ENCODE measurements at places on chromosomes 6 and 20.

DNA sequence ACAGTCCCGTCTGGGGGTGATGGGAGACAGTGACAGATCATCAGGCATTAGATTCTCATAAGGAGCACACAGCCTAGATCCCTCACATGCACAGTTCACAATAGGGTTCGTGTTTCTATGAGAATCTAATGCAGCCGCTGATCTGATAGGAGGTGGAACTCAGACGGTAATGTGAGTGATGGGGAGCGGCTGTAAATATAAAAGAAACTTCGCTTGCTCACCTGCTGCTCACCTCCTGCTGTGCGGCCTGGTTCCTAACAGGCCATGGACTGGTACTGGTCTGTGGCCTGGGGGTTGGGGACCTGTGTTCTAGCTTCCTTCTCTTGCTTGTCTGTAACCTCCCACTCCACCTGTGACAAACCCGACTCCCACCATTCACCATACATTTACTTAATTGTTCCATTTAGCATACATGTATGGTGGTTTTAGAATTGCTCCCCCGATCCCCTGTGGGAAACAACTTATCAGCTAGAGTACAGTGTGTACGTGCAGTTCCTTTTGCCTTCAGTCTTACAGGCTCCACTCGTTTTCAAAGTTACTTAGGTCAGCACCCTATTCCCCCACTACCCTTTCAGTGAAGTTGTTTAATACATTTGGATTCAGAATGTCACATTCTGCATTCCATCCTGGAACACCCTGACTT, 4.0 kb downstream of the MANBAL start:
- no peak for DNase-seq

GRCh38 chr20:44688053-44688625, 27.0 kb upstream of the CCN5 start:
- DNase-seq: no peak

DNA sequence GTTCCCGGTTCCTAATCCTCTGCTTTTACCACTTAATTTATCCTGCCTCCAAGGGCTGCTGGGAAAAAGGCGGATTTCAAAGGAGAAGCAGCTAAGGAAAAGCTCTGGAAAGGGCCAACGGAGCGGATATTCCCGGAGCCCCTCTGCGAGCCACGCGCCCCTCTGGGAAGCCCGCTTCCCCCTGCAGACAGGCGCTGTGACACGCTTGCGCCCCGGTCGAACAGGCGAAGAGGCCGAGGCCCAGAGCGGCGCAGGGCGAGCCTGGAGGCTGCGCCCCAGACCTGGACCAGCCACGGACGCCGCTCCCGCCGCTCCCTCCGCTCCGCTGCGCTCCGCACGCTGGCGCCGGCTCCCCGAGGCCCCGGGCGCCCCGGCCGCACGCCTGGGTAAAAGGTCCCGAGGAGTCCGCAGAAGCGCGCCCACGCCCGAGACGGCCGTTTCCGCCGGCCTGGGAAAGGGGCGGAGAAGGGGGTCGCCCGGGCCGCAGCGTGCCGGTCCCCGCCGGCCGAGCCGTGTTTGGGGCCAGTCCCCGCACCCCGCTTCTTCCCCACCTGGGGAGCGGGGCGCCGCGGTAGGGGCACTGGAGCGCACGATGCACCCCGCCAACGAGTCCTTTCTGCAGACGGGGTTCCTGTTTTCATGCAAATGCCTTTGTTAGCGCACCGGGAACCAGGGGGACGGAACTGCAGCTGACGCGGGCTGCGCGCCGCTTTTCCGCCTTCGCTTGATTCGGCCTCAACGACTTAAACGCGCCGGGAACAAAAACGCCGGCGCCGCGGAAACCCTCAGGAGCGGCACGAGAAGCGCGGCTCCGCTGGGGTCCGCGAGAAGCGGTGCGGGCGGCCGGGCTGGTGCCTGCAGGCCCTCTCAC, 91.9 kb upstream of the SIRPA start:
- DNase-seq: no peak

GRCh38 chr6:142874676-142875075, 70.3 kb downstream of the HIVEP2 start:
- DNase-seq: no peak

- no peak for DNase-seq
These were observed 29.8 kb downstream of the NEDD9 start for GRCh38 chr6:11202513-11203305.

Data from SK-N-MC (cell line).